ENCODE measurements at places on chromosomes 16 and 17. TPM values are rescaled to one million over a fixed set of nuclear protein-coding genes. Genes with fewer than 3 reads are reported as not detected.

Gene PTX4
- total RNA-seq = 0.06 TPM

Gene ENO3
- 4.5 TPM for total RNA-seq

Gene VAC14
- total RNA-seq = 17.8 TPM

Gene PIPOX
- 2.7 TPM for total RNA-seq

Gene EVPL
- total RNA-seq = not detected

Gene ACE
- 0.93 TPM for total RNA-seq

Gene SLC12A3
- total RNA-seq = not detected

Gene NTN3
- 0.40 TPM for total RNA-seq
